Activated CD4-positive, alpha-beta memory T cell treated with anti-CD3 and anti-CD28 coated beads, Interleukin-2, amount 10 ng/mL, durations not matched to agents 7 days and 5 days (primary cell): ENCODE measurements at places on chromosomes 13 and 19.

DNA sequence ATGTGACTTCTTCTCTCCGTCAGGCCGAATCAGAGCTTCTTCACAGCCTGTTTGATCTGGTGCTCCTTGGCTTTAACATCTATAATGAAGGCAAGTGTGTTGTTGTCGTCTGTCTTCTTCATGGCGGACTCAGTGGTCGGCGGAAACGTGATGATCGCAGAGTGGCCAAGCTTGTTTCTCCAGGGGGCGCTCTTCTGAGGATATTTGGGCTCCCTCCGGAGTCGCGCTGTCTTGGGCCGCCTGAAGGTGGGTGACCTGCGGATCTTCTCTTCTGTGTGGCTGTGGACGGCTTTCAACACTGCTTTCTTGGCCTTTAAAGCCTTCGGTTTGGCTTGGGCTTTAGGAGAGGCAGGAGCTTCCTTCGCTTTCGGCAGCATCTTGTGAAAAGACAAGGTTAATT lies 9.8 kb downstream of the TPRX1 start:
- DNase-seq: no peak

- peak; percentile 73 for DNase-seq
Measured at GRCh38 chr19:48501494-48502349, 9.9 kb downstream of the LMTK3 start.

DNA sequence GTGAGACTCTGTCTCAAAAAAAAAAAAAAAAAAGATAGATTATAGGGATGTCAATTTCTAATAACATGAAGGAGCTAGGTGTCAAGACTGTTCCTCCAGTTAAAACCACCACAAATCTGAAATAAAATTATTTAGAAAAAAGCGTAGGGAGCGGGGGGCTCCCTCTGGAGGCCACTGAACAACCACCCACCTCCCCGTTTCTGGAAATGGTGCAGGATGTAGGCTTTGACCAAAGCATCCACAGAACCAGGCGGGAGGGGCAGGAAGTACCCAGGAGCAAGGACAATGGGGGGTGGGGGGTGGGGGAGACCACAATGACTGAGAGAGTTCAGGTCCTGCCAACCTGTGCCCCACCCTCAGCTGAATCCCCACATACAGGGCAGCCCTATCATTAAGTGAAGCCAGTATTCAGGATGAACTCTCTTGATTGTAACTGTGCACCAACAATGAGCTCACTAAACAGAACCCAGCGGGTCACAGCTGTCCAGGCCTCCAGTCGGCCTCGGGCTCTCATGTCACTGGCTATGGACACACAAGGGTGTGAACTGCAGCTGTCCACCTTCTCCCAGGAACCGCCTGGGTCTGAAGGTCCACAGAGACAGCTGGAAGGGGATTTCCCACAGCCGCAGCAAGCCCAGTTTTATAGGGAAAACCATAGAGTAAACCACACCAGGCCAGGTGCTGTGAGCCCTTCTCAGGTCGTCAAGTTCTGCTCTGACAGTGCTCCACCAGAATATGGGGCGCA lies 6.6 kb downstream of the ZSCAN18 start:
- no peak for DNase-seq

DNA sequence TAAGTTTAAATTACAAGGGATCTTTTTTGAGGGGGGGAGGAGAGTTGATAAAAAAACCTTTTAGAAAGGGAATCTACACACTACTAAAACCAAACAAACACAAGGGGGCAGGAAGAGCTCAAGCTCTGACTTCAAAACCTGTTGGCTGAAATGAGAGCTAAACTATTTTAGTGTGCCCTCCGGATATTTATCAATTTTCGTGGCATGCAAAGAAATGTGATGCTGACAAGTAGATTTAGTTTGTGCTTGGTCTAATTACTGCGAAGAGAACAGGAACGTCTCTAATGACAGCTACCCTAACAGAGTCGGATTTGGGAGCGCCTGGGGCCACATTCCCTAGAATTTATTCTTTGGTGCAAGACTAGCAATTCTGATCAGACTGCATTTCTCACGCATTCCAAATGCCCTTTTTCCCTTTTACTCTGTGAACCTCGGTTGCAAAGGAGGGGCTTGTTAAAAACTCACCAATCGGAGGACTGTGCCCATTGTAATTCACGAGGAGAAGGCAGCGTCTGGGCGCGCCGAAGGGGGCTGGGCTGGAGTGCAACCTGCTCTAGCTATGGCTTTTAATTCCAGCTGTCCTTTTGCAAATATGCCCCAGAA lies 802 bp upstream of the FREM2 start:
- DNase-seq: no peak

GRCh38 chr13:29496241-29496712 lies 99.2 kb downstream of the SLC7A1 start:
- no peak for DNase-seq

DNA sequence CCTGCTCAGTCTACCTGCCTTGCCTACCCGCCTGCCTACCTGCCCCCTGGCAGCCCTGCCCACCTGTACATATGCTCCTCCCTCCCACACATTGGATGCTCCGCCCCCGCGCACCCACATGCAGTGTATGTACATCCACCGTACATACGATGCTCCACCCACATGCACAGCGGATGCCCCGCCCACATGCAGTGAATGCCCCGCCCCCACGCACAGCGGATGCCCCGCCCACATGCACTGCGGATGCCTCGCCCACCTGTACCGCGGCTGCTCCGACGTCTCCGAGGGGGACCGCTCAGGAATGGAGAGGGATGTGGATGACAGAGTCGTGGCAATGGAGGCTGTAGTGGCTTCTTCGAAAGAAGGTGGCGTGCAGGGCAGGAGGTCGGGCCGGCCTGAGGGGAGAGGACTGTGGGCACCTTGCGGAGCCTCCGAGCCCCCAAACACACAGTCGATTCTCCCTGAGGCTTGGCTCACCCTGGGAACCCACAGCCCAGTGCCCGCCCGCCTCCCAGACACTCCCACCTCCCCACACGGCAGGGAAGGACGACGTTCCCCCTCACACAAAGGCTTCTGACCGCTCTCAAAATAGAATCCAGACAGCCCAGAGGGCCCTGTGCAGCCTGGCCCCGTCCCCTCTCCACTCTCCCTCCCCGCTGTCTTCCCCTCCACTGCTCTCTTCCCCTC lies 16.5 kb upstream of the CACTIN start:
- peak; percentile 23 for DNase-seq

DNA sequence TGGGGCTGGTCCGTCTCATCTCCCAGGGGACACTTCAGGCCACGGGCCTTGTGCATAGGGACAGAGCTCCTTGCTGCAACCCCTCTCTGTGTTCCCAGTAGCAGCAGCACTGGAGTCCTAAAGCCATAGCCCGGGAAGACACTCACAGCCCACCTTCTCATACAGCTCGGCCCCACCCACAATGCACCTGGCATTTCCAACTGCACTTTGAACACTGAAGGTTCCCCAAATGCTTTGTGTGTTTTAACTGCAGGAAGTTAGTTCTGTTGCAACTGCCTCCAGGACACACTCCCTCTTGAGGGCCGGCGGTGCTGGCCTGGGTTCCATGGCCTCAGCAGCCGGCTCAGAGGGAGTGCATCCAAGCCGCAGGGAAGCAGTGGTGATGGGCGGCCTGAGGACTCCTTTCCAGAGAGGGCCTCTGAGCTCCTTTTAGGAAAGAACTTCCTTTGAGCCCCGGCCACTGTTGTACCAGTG lies 22.7 kb upstream of the TMEM255B start:
- DNase-seq: no peak

DNA sequence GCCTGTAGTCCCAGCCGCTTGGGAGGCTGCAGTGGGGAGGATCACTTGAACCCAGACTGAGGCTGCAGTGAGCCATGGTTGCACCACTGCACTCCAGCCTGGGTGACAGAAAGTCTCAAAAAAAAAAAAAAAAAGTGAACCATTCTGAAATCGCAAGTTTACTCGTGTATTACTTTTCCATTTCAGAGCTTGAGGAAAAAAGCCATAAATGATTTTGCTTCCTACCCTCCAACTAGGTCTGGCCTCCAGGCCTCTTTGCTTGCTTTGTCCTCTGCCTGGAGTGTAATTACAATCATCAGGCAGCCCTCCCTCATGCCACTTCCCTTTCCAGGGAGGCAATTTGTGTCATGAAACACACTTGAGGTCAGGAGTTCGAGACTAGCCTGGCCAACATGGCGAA lies 8.5 kb downstream of the BLVRB start:
- no peak for DNase-seq

DNA sequence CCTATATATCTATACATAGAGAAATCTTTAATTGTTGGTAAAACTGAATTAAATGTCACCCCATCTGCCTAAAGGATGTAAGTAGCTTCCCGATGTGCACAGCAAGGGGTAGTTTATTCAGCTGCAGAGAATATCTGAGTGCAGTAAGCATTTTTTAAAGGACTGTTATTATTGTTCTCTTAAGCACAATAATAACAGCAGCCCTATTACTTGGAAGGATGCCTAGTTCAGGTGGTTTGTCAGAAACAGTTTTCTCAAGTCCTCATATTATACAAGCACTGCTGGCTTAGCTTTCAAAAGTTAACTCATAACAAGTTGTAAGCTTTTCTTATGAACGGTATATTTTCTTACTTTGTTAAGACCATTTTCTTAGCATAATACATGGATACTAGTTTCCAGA lies 142.6 kb downstream of the CRYL1 start:
- DNase-seq: no peak

GRCh38 chr13:71252184-71252704 lies 614.8 kb downstream of the DACH1 start:
- DNase-seq: no peak

- DNase-seq: no peak
Measured at GRCh38 chr13:50255639-50256038, 240.4 kb downstream of the KCNRG start.

- DNase-seq: peak; percentile 37
Measured at GRCh38 chr19:36113894-36114720, 568 bp downstream of the POLR2I start.

DNA sequence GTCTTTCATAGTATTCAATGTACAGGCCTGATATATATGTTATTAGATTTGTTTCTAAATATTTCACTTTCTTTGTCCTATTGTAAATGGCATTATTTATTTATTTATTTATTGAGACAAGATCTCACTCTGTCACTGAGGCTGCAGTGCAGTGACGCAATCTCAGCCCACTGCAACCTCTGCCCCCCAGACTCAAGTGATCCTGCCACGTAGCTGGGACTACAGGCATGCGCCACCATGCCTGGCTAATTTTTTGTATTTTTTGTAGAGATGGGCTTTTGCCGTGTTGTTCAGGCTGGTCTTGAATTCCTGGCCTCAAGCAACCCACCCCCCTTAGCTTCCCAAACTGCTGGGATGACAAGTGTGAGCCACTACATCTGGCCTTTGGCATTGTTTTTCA lies 5.4 kb upstream of the GAS6 start:
- no peak for DNase-seq

- DNase-seq: no peak
Measured at GRCh38 chr13:93425411-93425810, 198.8 kb downstream of the GPC6 start.

GRCh38 chr13:60402022-60402421 lies 5.0 kb downstream of the TDRD3 start:
- DNase-seq: no peak

DNA sequence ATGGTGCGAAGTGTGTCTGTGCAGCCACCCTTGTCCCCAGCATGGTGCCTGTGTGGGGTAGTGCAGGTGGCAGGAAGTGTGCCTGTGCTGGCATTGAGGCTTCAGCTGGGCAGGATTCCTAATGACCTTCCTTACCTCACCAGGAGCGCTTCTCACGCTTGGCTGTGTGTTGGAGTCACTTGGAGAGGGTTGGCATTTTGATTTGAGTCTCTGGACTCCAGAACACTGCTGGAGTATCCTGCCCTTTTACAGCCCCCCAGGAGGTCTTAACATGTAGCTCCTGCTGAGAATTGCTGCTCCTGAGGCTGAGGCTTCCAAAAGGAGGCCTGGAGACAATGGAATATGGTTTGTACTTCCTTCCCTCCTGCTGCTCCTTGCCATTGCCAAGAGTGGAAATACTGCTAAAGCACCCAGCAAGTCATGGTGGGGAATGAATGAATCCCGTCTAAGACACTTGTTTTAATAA lies 87.1 kb downstream of the ARHGEF7 start:
- no peak for DNase-seq

- no peak for DNase-seq
Measured at GRCh38 chr13:84088996-84089395, 206.7 kb upstream of the SLITRK1 start.

- DNase-seq: peak; percentile 56
Measured at GRCh38 chr19:35718345-35719041, 690 bp downstream of the KMT2B start.

DNA sequence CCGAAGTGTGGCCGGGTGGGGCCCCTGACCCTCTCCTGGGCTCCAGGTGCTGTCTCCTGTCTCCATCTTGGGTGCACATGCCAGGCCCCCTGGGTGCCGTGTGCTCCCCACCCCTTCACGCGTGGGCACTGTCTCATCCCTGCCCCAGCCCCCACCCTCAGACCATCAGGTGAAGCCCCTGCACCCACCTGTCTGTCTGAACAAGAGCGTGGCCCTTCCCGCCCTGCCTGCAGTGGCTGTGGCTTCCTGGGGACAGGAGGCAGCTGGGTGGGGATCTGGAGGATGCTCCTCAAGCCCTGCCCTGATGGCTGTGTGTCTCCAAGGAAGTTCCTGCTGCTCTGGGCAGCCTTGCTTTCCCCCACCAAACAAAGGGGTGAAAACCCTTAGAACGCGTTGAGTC lies 2.2 kb downstream of the PRR22 start:
- no peak for DNase-seq

DNA sequence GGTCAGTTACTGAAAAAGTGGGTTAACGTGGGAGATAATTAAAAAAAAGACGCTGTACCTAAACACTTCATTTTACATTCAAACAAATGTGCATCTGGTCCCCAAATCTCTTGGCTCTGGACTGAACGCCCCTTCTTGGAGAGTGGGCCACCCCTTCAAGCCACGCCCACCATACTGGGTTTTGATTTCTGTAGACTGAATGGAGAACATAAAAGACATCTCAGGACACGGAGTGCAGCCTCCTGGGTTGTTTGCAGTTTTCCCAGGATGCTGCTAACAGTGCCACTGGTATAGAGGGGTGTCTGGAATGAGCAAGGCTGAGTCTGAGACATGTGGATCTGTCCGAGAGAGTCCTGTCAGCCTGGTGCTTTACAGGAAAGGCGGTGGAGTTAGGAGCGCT lies 10.6 kb downstream of the TFDP1 start:
- DNase-seq: no peak

GRCh38 chr19:15283141-15283883 lies 49.0 kb downstream of the BRD4 start:
- DNase-seq: no peak

DNA sequence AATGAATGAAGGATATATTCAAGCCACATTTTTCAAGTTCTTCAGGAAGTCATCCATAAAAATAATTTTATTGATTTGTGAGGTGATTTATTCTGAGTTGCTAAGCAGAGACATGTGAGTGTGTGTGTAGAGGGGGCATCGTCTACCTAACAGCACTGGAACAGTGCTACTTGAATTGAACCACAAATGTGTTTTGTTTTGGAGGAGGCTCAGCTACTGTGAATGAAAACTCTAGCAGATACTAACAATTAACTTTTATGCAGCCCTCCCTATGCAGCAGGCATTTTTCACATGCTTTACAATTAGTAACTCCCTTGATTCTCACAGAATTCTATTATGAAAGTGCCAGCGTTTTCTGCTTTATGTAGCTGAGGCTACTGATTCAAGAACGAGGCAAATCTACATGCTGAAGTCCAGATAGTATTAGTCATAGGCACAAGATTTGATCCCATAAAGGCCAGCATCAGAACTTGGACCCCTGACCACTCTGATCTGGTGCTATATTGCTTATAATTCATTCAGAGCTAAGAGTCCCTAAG lies 103.7 kb downstream of the MYO16 start:
- no peak for DNase-seq

GRCh38 chr19:12202250-12202649 lies 39.4 kb downstream of the ZNF136 start:
- DNase-seq: peak; percentile 55

GRCh38 chr19:48874303-48875135 lies 2.3 kb downstream of the PPP1R15A start:
- peak; percentile 47 for DNase-seq

- no peak for DNase-seq
Measured at GRCh38 chr13:60260440-60260839, 96.7 kb upstream of the DIAPH3 start.
